ENCODE measurements at places on chromosomes 7 and 10.

DNA sequence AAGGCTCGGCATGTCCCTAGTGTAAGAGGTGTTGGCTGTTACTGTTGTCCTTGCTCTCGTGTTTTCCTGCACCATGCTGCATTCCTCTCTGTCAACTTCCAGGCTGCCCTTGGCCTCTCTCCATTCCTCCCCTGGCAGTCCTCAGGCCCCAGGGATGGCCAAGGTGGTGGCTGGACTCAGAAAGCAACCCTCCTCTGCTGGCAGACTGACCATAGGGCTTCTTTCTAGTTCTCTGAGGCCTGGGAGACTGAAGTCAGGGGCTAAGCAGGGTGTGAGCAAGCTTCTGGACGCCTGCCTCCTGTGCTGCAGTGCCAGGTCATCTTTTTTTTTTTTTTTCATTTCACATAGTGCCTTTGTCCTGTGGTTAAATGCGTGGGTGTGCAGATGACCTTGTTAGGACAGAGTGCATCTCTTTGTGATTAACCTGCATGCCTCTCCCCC, 72.0 kb downstream of the GOLGA7B start:
- DNase-seq = no peak

DNA sequence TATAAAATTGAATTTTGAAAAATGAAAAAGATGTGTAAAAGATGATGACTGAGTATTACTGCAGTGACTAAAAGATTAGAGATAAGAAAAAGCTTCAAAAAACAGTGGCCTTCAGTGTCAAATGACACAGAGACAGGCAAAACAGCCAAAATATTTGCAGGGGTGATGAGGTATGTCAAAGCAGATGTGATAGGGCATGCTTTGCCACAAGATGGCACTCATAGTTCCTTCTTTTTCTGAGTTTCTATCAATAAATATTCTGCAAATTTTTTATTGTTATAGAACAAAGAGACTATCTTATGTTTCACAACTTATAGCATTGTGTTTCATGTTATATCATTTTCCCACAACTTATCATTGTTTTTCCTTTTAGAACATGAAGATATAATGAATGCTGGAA, 344.1 kb upstream of the HPS1 start:
- no peak for DNase-seq

GRCh38 chr10:92382631-92383030, 91.7 kb downstream of the MARCHF5 start:
- no peak for DNase-seq

DNA sequence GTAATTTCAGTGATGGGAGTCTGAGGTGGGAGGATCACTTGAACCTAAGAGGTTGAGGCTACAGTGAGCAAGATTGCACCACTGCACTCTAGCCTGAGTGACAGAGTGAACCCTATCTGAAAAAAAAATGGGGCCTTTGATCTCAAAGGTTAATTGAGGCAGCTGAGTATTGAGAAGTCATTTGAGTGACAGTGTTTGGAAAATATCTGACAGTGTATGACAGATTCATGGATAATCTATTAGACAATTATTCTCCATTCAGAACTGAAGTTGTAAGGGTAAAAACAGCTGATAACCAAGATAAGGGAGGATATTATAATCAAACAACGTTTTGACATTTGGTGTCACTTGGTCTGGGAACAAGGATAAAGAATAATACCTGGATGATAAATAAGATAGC, 50.9 kb upstream of the CD36 start:
- DNase-seq = no peak

DNA sequence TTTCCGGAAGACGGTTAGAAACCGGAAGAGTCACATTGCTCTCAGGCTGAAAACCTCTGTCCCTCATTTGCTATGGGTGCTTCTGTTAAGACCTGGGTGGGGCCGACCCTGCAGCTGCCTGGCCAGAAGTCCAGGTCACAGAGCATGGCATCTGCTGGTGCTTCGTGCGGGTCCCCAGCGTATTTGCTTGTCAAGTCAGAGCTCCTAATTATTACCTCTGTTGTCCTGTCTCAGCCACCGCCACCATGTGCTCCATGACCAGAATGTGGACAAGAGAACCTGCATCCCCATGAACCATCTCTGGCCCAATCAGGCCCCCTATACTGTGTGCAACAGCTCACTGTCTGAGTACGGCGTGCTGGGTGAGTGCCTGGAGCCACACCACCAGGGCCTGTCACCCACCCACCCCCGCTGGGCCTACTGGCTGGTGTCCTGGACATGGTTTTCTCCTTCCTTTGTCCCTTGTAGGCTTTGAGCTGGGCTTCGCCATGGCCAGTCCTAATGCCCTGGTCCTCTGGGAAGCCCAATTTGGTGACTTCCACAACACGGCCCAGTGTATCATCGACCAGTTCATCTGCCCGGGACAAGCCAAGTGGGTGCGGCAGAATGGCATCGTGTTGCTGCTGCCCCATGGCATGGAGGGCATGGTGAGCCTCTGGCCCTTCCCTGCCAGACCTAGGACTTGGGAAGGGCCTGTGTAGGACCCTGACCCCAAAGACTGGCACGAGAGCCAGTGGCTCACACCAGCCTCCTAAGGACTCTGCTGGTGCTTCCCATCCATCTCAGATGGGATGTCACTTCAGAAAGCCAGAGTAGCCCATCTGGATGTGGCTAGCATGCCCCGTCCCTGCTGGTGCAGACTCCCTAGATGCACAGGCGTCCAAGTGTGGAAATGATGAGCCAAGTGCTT, 51.3 kb upstream of the ZMIZ2 start:
- no peak for DNase-seq

Data from activated CD4-positive, alpha-beta T cell treated with anti-CD3 and anti-CD28 coated beads, Interleukin-2, amount 50 U/mL, for 16 hours (primary cell).